ENCODE measurements at places on chromosomes 3 and 15. TPM values are rescaled to one million over a fixed set of nuclear protein-coding genes. Genes with fewer than 3 reads are reported as not detected.

PRSS50 gene
- not detected for total RNA-seq

TNFSF10 gene
- 2.9 TPM for total RNA-seq

SLC27A2 gene
- total RNA-seq = 1.6 TPM

CFAP20DC gene
- 2.0 TPM for total RNA-seq

PYGO1 gene
- total RNA-seq = 45.2 TPM

EPHB3 gene
- total RNA-seq = 5.7 TPM

CCR2 gene
- total RNA-seq = 0.41 TPM

BNC1 gene
- total RNA-seq = 0.41 TPM

TMEM45A gene
- total RNA-seq = 2.9 TPM

TMEM212 gene
- total RNA-seq = not detected

ARHGAP31 gene
- total RNA-seq = 2.0 TPM

IL5RA gene
- total RNA-seq = under 0.01 TPM

ZBED2 gene
- total RNA-seq = not detected

ARPP21 gene
- total RNA-seq = 459 TPM

ACP3 gene
- not detected for total RNA-seq

LIPC gene
- total RNA-seq = not detected

ARMC8 gene
- 104 TPM for total RNA-seq

PTH1R gene
- total RNA-seq = 2.0 TPM

UCN2 gene
- total RNA-seq = not detected

MESP1 gene
- total RNA-seq = 2.0 TPM

TMCO5A gene
- total RNA-seq = not detected
